ENCODE measurements at places on chromosomes 1 and 21.

GRCh38 chr1:2641381-2642130 is 8.7 kb upstream of the MMEL1 start:
- no peak for DNase-seq

GRCh38 chr1:202806845-202807450 is 1.3 kb downstream of the KDM5B start:
- no peak for DNase-seq

DNA sequence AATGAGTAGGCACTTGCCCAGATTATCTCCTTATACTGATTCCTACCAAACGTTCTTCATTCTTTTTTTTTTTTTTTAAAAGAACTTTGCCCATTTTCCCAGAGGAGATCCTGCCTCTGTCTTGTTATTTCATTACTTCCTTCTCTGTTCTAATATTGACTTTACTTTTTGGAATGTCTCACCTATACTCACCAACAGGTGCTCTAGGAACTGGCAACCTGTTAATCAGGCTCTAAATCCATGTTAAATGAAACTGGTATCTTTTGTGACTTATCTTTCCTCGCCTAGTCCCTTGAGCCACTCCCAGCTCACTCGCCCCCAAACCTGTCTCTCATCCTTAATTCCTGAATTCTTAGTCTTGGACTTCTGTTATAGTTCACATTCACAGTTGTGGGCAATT is 1.2 kb upstream of the CRCT1 start:
- no peak for DNase-seq

DNA sequence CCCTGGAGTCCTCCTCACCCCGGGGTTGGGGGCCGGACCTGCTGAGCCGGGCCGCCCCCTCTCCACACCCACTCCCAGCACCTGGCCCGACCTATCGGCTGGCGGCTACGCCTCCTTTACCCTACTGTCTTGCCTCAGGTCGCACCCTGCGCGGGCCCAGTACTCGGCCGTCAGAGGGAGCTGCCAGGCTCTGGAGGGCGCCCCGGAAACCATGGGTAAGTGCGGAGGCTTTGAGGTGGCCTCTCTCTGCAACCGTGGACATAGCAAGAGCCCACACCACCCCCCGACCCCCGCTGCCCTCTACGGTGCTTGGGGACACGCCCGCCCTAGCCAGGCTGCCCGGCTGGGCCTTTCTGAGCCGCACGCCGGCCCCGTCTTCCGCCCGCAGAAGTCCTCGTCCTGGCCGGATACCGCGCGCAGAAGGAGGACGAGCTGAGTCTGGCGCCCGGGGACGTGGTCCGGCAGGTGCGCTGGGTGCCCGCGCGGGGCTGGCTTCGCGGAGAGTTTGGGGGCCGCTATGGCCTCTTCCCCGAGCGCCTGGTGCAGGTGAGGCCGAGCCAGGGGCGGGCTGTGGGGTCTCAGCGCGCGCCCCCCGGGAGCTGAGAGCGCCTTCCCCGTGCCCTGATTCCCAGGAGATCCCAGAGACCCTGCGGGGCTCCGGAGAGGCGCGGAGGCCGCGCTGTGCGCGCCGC is at the start of gene SH3D21:
Gene SH3D21 (plus strand): TSS at position 159 of the 692 bp plus-strand sequence. CDS start 53 bp downstream, at position 212.
- no peak for DNase-seq

- DNase-seq: no peak
Measured at GRCh38 chr1:151924691-151925587, 15.6 kb upstream of the THEM4 start.

- DNase-seq: no peak
Measured at GRCh38 chr1:45842786-45843185, 39.4 kb downstream of the MAST2 start.

DNA sequence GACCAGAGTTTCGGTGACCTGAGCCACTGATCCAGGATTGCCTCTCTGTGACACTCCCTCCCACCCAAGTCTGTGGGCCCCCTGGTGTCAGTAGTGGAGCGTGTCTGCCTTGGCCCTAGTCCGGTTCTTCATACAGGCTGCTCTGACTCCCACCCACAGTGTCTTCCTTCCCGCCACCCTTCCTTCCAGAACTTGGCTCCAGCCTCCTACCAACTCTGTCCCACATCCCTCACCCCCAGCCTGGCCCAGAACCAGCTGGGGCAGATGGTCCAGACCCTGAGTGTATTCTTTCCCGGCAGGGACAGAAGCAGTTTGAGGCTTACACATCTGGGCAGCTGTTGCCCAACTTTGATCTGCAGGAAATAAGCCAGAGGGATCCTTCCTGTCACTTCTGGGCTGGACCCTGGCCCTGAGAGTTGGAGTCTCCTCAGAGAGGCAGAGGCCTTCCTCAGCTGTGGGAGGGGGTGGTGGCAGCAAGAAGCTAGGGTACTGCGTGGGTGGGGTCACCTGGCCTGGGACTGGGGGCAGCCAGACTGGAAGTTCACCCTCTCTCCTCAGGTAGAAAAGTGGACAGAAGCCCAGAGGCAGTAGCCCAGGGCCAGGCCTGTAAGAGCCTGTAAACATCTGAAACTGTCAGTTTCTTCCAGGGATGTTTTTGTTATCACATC is 43.1 kb upstream of the EPS8L3 start:
- no peak for DNase-seq

GRCh38 chr1:154198756-154199562 is 7.1 kb upstream of the TPM3 start:
- DNase-seq: no peak

- no peak for DNase-seq
Measured at GRCh38 chr1:200179126-200179780, 151.7 kb downstream of the NR5A2 start.

DNA sequence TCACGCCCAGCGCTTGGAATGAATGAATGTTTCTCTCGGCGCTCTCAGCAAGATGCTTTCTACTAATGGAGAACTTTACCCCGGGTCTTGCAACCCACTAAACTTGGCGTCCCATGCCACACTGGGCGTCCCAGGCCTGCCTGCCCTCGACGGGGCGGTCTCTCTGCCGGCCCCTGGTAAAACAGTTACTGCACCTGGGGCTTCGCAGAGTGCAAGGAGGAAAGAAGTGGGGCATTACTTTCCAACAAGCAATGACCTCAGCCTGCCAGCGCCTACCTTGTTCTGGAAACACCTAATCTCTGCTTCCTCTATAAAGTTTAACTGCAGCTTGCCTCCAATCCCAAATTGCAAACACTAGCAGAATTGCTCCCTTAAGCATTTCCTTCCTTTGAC is 27.8 kb upstream of the NFIA start:
- DNase-seq: no peak

Measured in NCI-H1436 treated with DMSO at 0.1 percent for 48 hours (cell line).